GOT3 (cell line): ENCODE measurements at places on chromosomes 2 and 18.

DNA sequence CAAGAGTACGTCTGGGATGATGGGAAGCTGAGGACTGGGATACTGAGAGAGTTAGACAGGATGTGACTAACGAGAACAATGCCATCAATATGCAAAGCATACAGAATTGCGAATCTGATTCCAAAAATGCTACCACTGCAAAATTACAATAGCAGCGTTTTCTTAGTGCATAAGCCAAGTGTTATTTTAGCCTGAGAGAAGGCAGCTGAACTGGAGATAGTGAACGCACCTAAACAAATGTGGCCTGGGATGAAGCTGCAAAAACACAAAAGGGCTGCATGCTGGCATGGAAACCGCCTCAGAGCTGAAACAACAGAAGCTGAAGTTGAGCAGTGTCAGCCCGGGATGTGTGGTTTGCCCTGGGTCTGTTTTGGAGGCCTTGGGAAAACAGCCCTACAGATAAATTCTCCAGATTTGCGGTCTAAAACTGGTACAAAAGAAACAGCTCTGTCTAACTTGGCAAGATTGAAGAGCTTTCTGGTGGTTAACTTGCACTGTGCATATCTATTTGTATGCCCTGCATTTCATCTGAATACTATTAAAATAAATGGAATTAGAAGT lies 45.5 kb downstream of the LYPD6 start:
- no peak for DNase-seq

DNA sequence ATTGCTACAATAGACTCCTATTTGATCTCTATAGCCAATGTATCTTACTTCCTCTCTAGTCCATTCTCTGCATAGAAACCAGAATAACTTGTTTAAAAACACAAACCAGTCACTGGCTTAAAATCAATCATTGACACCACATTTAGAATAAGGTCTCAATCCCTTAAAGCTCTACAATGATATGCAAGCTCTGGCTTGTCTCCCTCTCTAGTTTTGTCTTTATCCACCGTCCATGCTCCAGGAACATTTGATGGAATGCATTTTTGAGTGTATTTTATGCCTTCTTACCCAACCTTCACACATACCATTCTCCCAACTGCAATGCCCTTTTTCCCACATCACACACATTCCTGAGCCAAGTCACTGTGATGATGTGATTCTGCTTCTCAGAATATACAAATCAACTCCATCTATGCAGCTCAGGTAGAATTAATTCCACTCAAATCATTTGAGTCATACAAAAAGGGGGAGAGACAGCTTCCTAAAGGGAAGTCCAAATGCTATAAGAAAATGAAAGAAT lies 1107.2 kb downstream of the DPP10 start:
- DNase-seq = no peak

DNA sequence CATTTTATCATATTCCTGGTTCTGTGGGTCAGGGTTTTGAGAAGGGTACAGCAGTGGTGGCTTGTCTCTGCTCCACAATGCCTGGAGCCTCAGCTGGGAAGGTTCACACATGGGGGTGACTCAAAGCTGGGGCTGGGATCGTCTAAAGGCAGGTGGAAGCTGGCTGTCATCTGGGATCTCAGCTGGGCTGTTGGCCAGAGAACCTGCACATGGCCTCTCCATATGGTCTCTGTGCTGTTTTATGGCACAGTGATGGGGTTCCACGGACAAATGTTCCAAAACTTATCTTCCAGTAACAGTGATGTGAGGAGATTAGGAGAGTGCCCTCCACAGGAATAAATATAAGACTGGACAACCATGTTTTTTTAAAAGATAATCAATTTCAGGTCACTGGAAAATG lies 191.4 kb downstream of the SS18 start:
- no peak for DNase-seq

- DNase-seq = no peak
These were observed 13.2 kb upstream of the CD302 start for GRCh38 chr2:159811232-159811631.

GRCh38 chr18:26357960-26358359 lies 131.7 kb downstream of the TAF4B start:
- no peak for DNase-seq

- DNase-seq = no peak
These were observed 347.0 kb upstream of the CDH2 start for GRCh38 chr18:28523758-28524475.

DNA sequence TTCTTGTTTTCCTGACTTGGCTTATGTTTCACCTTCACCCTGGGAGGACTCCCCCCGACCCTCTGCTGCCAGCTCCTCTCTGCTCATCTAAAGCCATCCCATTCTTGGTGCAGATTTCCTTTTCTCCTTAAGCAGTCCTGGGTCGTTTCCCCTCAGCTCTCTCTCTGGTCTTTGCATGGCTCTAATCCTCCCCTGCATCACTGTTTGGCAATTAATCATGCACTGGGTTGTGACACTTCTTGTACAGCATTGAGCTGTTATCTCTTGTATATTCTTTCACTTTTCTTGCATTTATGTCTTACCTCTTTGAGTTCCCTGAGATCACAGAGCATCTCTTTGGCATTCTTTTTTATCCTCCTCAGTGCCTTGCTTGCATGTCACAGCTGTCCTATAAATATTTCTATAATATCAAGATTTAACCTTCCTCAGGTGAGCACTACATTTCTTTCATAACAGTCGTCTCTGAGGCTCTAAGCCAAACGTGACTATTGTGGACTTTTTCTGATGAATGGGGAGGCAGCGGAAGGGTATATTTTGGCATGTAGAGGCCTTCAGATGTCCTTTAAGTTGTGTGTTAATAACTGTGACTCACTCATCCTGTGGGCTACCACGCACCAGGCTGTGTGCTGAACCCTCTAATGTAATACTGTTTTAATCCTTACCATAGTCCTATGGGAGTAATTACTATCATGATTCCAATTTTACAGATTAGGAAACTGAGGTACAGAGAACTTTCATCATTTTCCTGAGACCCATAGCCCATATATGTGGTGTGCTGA lies 507.5 kb downstream of the SLC4A3 start:
- DNase-seq = no peak

DNA sequence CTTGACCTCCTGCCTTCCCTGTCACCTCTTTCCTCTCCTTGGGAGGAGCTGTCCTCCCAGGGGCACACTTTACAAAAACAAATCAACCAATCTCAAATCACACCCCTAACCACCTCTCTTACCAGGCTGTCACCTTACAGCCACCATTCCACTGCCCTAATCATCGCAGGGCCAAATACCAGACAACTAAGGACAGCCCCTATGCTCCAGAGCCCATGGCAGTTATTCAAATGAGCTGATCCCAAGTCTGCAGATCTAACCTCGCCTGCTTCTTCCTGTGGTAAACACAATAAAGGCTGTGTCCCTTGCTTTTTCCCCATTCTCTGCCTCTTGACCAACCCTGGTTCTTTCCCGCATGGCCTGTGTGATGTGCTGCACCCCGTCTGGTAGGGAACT lies 154.2 kb upstream of the CNTNAP5 start:
- DNase-seq = no peak

GRCh38 chr18:49142216-49142615 lies 191.5 kb upstream of the SMAD7 start:
- no peak for DNase-seq

GRCh38 chr2:164917296-164917903 lies 37.9 kb downstream of the SLC38A11 start:
- DNase-seq = no peak
